Activated CD8-positive, alpha-beta memory T cell treated with anti-CD3 and anti-CD28 coated beads for 4 hours (primary cell): ENCODE measurements at places on chromosomes 1 and 21.
A peak's percentile ranks its signal among the peaks of the same experiment; 100 is the strongest.

DNA sequence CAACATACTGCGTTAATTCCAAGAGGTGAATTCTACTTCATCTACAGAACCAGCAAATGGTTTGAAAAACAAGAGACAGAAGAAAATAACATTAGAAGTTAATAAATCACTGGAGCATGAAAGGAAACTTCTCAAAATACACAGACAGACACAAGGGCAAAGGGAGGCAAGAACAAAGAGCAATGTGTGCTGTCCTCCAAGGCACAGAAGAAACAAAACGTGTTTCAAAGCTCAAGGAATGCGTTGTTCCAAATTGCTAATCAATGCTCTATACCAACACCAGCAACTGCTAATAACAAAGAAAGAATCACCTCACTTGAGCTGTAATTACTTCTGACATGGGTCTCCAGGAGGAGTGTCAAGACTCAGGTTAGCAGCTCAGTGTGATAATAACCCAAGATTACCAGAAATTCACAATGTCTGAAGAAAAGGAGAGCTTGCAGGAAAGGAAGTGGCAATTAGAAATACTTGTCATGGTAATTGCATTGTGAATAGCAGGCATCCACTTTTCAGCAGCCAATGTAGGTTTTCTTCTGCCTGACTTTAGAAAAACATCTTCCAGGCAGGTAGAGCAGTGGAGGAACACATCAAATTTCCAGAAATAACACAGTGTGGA lies 175.4 kb downstream of the SEC16B start:
- DNase-seq: no peak

DNA sequence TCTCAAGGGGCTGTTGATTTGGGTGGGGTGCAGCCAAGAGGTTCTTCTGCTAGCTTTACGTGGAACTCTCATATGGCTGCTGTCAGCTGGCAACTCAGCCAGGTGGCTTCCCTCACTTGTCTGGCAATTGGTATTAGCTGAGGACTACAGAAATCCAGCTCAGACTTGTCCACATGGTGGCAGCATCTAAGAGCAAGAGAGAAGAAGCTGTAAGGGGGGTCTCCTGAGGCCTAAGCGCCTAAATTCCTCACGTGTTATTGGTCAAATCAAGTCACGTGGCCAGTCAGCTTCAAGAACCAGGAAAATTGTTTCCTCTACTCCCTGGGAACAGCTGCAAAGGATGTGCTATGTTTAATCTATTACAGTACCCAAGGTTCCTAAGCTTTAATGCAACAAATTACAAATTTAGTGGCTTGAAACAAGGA lies 4.2 kb upstream of the DYRK3 start:
- DNase-seq: no peak

DNA sequence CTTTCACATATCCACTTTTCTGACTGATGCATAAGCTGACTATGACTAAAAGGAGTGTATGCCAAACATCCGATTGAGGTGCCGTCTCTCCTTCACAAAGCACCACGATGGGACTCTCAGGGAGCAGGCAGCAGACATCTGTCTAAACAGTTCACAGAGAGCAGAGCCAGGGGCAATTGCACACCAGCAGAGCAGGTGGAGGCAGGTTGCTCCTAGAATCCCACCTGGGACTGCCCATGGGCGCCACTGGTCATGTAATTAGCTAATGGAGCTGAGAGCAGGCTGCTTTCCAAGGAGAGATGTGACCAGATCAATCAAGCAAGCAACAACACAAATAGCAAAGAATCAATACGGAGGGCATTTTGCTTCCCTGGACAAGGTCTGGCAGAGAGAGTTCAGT lies 30.5 kb upstream of the COA6 start:
- no peak for DNase-seq

- DNase-seq: no peak
These were observed 58.9 kb downstream of the LRRC40 start for GRCh38 chr1:70146488-70146887.

DNA sequence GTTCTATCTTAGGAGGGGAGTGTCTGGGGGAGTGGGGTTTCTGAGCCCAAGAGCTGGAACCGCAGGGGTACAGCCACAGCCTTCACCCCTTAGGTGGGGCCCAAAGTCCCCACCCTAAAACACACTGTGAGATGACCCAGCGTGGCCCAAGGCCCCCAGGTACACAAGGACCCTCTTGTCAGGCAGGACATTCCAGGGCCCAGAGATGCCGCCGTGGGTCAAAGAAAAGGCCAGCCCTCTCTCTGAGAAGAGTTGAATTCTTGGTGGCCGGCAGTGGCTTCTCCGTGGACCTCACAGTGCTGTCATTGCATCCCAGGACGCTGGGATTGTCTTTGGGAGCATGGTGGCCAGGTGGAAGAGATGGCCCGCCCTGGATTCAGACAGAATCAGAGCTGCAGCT lies 176.3 kb upstream of the C1orf174 start:
- DNase-seq: no peak

GRCh38 chr1:23592209-23592892 lies 33.0 kb upstream of the ID3 start:
- no peak for DNase-seq

DNA sequence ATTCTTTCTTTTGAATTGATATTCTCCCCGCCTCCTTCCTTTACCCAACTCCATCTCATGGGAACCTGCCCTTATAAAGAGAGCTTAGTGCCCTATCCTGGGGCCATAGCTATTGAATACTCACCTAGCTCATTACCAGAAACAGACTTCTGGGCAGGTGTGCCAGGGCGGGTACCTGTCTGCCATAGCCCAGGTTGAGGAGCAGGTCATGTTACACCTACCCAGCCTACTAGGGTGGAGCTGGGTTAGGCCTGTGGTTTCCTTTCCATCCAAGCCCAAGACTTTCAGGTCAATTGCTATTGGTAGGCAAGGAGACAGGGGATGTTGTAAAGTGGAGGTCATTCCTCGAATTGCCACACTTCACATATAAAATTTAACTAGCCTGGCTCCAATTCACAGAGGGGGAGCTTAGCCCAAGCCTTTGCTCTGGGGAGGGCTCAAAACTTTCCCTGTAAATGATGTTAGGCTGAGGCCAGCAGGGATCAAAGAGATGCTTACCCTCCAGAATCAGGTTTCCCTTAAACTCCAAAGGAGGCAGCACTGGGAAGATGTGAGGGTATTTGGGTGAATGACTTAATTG lies 87.1 kb upstream of the IPO9 start:
- no peak for DNase-seq

DNA sequence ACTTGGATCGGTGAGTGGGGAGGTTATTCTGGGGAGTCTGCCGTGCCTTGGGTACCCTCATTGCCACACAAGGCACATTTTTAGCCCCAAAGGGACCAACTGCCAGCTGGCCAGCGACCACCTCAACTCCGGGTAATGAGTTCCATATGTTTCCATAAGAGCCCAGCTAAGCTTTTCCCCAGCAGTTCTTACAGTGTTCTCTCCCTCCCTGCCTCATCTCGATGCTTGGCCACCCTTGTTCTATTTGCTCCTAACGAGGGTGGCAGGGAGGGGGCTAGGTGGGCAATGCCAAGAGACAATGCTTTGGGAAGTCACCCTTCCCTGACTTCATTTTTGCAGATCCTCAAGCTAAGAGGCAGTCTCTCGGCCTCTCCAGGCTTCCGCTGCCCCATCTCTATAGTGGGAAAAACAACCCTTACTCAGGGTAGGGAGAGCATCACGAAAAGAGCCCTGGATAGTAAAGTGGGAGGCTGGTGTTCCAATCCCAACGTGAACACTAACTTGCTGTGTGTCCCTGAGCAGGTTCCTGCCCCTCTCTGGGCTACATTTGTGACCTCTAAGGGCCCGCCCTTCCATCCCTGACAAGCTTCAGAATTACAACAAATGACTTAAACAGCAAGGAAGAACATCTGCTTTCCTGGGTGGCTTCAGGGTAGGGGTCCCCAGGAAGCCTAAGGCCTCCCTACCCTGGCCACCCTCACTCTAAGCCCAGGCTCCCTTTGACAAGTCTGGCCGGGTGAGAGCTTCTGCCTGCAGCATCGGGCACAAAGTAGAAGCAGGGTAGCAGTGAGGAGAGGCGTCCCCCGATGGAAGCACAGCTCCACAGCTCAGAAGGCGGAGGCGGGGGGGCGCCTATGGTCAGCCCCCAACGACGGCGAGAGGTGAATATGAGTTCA lies 5.8 kb downstream of the ID3 start:
- DNase-seq: no peak

GRCh38 chr1:42122408-42122807 lies 30.8 kb upstream of the GUCA2B start:
- DNase-seq: no peak

DNA sequence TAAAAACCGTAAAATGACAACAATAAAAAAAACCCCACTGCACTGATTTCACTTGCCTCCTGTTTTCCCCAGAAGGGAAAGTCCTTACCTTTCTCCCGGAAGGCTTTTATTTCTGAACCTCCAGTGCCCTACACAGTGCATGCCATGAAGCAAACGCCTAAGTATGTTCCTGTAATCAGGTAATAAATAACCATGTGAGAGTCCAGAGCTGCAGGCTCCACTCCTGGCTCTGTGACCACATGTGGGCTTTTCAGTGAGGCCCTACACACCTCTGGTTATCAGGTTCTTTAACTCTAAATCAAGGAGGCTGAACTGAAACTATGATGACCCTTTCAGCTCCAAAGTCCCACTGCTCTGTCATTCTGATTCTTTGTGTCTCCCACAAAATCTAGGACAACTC lies 20.8 kb upstream of the NR5A2 start:
- no peak for DNase-seq

DNA sequence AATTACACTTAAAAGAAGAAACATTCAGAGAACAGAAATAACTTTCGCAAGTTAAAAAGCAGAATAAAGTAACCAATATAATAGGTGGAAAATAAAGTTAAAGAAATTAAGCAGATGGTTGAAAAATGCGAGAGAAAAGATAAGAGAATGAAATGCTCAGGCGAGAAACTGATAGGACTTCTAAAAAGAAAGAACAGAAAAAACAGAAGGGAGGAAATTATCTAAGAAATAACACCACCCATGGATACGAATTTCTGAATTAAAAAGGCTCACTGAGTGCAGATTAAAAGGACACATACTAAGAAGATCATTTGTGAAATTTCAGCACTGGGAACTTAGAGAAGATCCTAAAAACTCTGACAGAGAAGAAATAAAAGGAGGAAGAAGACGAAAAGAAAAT lies 92.0 kb downstream of the HLX start:
- no peak for DNase-seq

DNA sequence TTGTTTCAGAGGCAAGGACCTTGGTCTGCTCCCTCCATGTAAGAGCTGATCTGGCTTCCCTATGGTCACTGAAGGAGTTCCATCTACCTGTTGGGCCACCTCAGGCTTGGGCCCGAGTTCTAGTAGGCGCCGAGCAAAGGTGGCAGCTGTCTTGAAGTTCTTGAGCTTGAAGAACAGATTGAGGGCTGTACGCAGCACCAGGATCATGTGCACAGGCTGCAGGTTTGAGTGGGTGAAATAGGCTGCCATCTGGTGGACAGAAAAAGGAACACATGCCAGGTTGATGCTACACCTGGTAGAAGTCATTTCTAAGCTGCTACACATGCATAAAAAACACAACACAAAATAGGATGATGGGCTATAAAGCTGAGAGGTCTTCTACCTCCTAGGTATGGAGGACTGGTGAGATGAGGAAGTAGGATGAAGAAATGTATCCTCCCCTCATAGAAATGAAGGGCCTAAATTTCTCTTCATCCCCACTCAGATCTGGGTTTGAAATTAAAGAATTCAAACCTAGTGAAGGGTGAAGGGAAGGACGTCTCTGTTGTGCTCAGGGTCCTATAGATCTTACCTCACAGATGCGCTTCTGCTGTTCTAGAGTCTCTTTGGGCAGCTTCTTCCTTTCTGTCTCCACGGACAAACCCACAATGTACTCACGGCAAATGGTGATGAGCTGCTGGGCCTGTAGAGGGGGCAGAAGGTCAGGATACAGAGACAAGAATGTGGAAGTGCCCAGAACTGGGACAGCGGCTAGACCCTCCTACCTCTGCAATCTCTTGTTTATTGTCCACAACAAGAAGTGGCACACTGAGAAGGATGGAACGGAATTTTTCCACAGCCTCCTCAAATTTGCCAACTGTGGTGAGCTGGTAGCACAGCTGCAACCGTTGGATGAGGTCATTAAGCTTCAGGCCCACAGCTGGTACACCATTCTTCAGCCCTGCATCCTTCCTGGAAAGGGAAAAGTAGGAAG lies 6.6 kb upstream of the PEX19 start:
- DNase-seq: peak; percentile 39

DNA sequence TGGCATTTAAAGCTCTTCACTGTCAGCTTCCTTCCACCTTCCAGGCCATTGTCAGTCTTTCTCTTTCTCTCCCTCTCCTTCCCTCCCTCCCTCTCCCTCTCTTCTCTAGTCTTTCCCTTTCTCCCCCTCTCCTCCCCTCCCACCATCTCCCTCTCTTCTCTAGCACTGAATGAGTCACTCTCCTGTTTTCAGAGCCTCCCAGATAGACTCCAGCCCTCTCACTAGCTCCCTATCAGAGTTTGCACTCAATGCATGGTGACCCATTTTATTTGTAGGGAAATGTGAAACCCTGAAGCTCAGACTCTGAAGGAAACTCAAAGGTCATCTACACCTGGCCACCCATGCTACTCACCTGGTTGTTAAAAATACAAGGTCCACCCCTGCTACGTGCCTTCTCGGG lies 4.4 kb upstream of the MATN1 start:
- no peak for DNase-seq

- no peak for DNase-seq
These were observed 50.3 kb upstream of the TMEM51 start for GRCh38 chr1:15103211-15103610.

DNA sequence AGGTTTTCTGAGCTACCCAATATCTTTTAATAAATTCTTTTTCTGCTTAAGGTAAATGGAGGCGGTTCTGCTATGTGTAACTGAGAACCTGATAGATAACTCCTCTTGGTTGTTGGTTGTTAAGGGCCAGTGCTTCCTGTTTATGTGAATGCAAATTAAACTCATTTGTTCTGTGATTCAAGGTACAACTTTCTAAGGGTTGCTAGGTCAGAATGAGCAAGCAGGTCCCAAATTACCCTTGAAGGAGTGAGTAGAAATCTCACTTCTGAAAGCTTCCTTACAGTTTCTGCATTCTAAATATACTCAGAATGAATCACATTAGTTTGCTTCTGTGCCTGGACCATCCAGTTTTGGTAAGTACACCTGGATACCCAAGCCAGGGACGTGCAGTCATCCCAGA lies 15.5 kb upstream of the FAM78B start:
- DNase-seq: no peak

DNA sequence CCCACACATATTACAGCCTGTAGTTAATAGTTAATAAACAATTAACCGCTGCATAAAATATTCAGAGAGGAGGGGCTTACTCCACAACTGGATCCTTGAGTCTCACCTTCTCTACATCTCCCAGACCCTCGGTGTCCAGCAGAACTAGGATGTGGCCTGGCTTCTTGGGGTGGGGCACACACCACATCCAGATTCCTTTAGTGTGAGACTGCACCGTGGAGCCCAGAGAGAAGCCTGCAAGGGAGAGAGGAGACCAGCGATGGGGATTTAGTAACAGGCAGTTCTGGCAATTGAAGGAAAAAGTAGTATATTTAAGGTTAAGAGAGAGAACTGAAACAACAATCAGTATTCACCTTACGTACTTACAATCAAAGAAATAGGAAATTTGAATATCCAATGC lies 4.9 kb downstream of the GBP1 start:
- DNase-seq: no peak
